ENCODE measurements at places on chromosomes 4 and X. TPM values are rescaled to one million over a fixed set of nuclear protein-coding genes. Genes with fewer than 3 reads are reported as not detected.

Gene CRMP1
- total RNA-seq = not detected

Gene NUDT11
- 0.75 TPM for total RNA-seq

Gene MAGEA4
- not detected for total RNA-seq

Gene GAGE12E
- not detected for total RNA-seq

Gene CXCL11
- total RNA-seq = 0.21 TPM

Gene NAT8L
- total RNA-seq = 0.99 TPM

GRCh38 chr4:76179398-76180318 lies 31.5 kb upstream of the NUP54 start:
- DNase-seq = peak; percentile 87

DNA sequence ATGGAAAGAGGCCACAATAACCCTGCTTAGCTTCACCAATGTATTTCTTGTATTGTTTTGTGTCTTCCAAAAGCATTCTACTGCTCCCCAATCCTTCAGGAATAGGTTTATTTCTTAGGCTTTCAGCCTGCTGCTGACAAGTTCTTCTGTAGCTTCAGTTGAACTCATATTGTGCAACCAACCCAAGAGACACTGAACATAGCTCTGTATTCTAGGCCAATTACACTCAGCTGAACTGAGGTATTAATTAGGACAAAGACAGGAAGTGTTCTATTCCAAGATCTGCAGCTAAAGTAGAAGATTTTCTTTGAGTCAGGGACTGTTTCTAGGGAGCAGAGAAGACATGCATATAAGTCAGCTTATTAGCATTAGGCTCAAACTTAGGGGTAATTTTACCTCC lies 151.8 kb downstream of the LHFPL1 start:
- no peak for DNase-seq

GRCh38 chr4:108003982-108004515 lies 14.4 kb downstream of the HADH start:
- DNase-seq = no peak

DNA sequence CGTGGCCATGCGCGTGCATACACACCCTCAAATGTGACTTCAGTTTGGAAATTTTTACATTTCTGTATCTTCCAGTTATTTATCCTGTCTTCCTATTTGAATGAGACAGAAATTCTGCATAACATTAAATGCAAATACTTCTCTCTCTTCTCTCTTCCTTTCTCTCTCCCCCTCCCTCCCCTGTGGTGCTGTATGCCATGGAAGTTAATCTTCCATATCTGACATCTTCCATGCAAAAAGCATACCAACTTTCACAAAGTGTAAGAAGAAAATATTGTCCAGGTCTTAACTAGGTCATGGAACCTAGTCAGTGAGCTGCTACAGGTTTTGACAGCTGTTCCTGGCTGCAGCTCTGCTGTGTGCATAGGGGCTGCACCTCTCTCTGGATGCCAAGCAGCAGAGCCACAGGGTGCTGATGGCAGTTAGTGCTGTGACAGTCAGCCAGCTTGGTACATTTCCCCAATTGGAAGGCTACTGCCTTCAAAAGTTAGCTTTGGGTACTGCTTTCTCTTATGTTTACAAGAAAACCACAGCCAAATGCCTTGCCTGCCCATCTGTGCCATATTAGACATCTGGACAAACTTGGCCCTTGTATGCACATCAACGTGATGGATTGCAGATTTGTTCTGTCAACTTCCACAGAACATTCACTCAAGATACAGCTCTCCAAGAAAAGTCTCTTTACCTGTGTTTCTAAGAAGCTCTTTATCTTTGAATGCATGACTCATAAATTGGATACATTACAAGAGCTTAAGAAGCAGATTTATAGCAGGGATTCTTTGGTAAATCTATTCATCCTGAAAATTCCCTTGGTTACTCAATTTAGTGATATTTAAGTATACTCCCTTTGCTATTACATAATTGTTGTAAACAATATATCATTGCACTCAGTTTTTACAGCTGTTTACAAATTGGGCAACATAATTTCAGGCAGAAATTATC lies 623.8 kb downstream of the EPHA5 start:
- DNase-seq = no peak

GRCh38 chr4:5930456-5930855 lies 37.6 kb upstream of the CRMP1 start:
- no peak for DNase-seq

- no peak for DNase-seq
Measured at GRCh38 chr4:32073542-32073941, 1353.4 kb downstream of the PCDH7 start.

DNA sequence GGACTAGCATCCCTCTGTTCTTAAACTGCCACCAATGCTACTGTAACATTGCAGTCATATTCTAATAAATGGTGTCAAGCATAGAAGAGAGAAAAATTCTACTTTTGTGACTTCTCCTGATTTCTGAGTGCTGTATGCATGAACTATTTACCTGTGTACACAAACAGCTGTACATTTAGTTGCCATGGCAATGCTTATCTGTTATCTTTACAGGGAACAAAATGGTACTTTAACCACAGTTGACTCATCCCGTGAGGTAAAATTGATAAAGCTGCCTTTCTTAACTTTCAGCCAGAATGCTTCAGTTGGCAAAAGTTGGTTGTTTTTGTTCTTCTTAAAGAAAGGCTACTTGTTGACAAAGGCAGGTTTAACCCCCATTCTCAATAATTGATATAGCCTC lies 587.5 kb upstream of the MAGEB2 start:
- no peak for DNase-seq

GRCh38 chr4:183369073-183369472 lies 46.8 kb upstream of the CLDN24 start:
- no peak for DNase-seq

- no peak for DNase-seq
Measured at GRCh38 chrX:129695937-129696336, 41.2 kb upstream of the APLN start.

DNA sequence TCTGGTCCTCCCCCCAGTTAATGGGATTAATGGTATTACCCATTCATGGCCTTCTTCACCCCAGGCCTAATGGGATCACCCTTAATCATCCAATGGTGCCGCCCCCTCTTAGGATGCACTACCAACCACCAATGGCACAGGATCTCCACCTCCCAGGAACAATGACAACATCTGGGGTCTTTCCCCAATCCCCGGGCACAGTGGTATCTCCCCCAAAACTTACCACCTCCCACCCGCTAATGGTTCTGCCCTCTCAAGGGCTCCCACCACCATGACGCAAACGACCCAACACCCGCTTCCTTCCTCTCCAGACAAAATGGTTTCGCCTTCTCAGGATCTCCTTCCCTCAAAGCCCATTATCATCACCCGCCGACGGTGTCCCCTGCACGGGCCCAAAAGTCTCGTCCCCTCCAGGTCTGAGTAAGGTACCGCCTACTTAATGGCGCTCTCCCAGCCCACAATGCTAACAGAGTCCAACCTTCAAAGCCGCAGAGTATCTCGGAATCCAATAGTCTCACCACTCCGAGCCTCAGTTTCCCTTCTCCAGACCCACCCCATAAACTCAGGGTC lies 458 bp downstream of the GRIPAP1 start:
- DNase-seq = peak; percentile 68

- DNase-seq = no peak
Measured at GRCh38 chr4:48739560-48740019, 40.5 kb downstream of the FRYL start.

DNA sequence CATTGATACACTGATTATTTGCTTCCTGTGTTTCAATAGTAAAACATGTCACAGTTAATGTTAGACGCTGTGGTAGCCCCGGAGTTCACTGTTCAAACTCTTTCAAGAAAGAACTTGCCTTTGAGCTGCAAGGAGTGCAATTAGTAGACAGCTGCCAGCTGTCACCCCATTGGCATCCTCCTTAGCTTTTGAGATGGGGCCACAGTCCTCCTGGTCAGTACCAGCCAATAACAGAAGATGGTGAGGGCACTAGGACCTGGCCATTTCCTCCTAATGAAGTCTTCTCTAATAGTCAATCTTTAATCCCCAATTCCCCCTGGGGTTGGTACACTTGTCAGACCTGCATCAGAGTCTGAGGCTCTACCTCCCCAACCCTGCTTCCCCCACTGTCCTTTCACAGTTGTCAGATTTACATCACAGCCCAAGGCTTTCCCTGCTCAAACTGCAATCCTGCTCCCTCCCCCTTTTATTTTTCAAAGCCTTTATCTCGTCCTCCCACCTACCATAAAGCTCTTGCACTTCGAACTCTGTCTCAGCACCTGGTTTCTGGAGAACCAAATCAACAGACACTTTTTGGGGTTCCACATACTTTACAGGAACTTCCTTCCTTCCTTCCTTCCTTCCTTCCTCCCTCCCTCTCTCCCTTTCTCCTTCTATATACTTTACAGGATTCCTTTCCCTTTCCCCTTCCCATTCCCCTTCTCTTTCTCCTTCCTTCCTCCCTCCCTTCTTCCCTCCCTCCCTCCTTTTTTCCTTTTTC lies 182.0 kb downstream of the RASL11B start:
- no peak for DNase-seq

DNA sequence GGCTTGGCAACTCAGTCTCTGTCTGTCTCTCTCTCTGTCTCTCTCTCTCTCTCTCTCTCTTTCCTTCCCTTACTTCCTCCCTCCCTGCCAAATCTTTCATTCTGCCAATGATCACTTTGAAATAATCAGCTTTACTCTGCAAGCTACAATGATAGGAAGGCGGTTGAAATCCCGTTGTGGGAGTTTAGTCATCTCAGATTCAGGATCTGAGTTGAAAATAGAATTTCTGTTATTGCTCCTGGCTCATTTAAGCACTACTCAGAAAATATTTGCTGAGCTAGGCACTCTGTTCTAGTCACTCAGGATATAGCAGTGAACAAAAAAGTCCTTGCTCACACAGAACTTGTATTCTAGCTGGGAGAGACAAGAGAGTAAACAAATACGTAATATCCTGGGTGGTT lies 56.3 kb upstream of the DCTD start:
- DNase-seq = no peak
